ENCODE measurements at places on chromosomes 6 and 20.

DNA sequence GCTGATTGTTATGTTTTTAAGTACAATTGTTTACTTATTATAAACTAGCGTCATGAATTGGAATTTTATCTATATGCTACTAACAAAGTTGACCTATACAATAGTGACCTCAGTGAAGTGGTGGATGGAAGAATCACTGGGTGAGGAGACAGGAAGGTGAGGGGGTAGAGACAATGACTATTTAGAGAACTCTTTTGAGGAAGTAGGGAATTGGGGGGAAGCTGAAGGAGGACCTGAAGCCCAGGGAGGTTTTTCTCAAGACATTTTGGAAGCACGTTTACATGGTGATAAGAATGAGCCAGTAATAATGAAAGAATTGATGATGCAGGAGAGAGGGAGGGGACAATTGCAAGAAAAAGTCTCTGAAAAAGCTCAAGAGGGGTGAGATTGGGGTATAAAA lies 96.4 kb downstream of the RPS12 start:
- DNase-seq = no peak

DNA sequence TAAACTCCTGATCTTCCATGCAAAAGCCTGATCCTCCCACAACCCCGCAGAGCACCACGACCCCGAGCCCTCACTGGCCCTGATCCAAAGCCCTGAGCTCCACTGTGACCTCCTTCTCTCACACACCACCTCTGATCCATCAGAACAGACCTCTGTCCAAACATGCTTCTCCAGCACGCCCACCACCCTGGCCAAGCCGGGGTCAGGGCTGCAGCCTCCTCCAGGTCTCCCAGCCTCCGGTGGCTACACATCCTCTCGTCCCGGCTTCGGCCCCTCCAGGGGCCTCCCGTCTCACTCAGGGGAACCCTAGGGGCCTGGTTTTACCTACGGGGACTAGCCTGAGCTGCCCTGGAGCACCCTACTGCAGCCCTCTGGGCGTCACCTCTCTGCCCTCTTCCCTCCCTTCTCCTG lies 49.1 kb downstream of the FOXF2 start:
- DNase-seq = no peak

GRCh38 chr20:1868856-1869255 lies 26.4 kb upstream of the SIRPA start:
- no peak for DNase-seq

DNA sequence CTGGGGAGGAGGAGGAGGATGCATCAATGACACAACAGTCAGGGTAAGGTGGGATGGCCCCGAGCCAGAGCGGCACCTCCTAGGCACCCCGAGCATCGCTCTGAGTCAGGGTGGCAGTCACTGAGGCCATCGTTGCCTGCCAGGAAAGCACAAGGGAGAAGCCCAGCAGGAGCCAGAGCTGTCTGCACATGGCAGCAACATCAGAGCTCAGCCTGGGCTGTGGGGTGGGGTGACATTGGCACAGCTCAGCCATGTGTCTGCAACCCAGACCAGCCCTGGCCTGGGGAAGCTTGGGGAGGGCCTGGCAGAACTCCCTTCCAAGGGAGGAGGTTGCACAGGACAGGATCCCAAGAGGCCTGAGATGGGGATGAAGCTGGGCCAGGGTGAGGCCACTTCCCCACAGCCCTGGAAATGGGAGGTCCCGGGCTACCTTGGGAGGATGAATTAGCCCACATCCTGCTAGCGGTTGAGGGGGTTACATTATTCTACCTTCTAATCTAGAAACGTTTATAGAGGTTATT lies 255.6 kb downstream of the MAFB start:
- DNase-seq = no peak

GRCh38 chr6:2956930-2957685 lies 14.3 kb downstream of the SERPINB6 start:
- DNase-seq = no peak

DNA sequence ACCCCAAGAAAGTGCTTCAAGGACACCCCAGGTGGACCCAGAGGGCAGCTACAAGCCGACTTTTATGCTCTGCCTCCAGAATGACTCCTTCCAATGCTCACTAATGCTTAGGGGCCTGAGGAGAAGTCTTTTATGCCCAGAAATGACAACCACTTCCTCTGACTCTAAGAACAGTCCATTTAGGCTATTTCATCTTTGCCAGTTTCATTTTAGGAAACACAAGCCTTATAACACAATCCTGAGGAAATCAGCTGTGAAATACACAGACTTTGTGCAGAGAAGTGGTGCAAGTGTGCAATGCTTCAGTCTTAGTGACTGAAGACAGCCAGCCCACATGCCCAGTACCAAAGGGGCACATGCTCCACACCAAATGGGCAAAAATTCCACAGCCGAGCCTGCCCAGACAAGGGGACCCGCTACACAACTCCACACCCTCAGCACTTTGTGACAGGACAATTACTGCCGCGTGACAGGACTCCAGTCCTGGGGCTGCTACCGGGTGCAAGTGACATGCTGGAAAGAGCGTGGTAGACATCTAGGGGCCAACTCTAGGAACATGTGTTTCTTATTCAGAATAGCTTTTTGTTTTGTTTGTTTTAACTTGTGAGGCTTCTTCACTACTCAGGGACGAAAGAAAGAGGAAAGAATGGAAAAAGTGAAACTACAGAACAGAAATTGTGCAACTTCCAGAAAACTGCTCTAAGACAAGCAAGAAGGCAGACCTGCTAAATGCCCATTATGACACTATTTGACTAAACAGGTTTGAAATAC lies 28.2 kb upstream of the PLAGL1 start:
- no peak for DNase-seq

GRCh38 chr6:118495485-118496280 lies 52.4 kb upstream of the PLN start:
- DNase-seq = peak; percentile 95

DNA sequence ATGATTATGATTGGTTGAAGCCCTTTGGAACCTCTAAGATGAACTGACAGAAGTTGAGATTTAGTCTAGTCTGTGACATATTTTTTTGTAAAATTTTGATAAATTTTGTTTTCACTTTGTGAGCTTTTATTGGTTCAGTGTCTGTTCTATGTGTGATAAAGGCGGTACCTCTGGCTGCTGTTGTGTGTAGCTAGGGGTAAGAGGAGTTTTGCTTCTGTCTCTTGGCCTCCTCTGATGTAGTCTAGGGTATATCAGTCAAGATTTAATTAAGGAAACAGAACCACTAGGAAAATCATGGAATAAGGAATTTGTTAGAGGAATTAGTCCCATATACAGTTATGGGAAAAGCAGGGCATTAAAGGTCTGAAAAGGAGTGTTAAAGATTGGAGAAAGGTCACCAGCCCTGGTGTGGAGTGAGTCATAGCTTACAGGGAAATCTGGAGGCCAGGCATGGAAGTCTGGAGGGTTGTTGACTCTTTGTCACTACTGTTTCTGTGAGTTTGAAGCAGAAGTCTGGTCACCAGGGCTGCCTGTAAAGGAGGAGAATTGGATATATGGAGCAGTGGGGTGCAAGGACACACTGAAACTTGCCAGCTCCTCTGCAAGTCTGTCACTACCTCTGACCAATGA lies 28.5 kb downstream of the CDC5L start:
- DNase-seq = peak; percentile 9

DNA sequence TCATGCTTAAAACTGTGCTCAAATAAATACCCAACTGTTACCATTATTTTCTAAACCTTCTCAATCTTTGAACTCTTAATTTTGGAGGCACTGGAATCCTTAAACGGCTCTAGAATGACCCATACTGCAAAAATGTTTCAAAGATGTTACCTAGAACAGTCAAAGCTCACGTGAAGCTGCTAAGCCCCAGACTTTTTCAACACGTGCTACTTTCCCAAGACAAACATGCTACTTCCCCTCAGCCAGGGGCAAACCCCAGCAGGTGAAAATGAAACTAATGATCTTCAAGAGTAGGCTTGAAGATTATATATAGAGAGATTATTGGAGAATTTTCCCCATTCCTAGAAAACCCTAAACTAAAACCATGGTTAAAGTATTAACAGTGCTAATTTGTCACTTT lies 28.1 kb downstream of the HUS1B start:
- no peak for DNase-seq

GRCh38 chr6:1745814-1746213 lies 136.1 kb downstream of the FOXC1 start:
- no peak for DNase-seq

GRCh38 chr6:56837322-56837894 lies 117.5 kb upstream of the BEND6 start:
- DNase-seq = no peak

DNA sequence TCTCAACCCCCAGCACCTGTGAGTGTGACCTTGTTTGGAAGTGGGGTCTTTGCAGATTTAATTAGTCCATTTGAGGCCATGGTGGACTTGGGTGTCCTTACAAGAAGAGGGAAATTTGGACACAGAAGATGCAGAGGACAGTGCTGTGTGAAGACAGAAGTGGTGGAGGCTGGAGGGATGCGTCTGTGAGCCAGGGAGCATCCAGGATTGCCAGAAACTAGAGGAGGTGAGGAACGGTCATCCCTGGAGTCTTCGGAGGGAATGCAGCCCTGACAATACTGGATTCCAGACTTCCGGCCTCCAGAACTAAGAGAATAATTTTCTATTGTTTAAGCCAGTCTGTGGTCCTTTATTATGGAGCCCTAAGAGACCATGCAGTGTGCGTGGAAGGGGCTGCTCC lies 22.9 kb upstream of the NPBWR2 start:
- no peak for DNase-seq

- DNase-seq = no peak
Observed at GRCh38 chr6:119043783-119044182, 34.7 kb downstream of the FAM184A start.

DNA sequence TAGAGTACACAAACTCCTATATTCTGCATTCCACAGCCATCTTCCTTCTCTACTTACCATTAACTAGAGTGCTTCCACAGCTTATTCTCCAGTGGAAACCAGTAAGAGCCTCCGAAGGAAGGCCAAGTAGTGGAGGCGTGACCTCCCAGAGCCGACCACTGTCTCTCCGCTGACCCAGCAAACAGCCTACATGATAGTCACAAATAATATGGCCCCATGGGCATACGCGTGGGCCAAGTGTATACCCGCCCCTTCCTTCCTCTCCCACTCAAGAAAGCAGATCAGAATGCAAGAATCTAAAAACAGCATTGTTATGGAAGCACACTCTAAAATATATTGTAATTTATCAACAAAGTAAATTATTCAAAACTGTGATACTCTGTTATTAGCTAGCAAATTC lies 526.6 kb upstream of the JARID2 start:
- DNase-seq = no peak

- peak; percentile 70 for DNase-seq
Observed at GRCh38 chr20:23856736-23857135, 22.8 kb downstream of the CST5 start.

DNA sequence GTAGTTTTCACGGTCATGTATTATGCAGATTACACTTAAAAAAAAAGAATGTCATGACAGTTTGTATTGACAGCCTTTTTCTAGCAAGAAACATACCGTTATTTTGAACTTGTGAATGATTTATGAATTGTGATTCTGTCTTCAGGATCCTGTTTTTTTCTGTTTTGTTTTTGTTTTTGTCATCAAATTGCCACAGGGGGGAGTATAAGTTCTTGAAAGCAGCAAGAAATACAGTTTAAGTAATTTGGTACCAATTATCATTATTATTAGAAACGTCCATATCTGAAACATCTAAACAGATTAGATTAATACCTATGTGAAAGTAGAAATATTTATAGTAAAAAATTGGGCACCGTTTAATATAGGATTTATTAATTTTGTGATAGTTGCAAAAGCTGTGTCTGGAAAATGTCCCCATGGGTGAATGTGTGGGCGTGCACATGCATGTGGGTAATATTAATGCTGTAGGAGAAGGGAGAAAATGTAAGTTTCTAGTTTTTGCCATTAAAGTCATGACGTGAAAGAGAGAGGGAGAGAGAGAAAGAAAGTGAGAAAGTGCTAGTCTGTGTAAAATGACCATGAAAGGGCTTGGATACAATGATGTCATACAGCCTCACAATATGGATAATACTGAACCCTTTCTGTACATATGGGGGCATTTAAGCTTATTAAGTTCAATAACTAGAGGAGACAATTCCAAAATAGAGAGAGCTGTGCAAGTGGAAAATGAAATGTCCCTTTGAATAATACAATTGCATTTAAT lies 9.4 kb upstream of the CCN2 start:
- no peak for DNase-seq

GRCh38 chr6:134447423-134447822 lies 129.5 kb upstream of the SGK1 start:
- DNase-seq = peak; percentile 59
